ENCODE measurements at places on chromosomes 5 and 9.

GRCh38 chr5:88691945-88692868, 190.8 kb downstream of the MEF2C start:
- DNase-seq: no peak

DNA sequence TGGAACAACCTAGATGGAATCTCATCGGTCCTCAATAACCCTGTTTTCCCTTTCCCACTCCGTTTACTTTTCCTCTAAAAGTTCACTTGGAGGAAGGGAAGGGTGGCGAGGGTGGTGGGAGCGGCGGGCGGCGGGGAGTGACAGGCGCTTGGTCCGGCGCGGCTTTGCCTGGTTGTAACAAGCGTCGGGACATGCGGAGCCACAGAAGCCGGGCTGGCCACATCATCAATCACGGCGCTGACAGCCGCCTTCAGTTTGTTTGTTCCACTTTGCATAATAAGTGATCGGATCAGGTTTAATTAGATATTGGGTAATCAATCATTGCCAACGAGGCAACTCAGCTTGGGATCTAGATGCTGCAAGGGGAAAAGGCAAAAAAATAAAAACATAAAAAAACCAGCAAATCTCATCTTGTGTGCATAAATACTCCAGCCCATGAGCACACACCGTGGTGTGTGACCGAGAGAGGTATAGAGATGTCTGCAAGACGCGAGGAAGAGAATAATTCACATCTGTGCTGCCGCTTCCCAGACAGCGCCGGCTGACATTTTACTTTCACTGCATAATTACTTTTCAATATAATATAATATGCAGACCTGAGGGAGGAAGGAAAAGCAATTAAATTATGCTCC, 396.2 kb upstream of the IRX4 start:
- no peak for DNase-seq

- DNase-seq: no peak
Observed at GRCh38 chr5:84614906-84615305, 230.2 kb upstream of the EDIL3 start.

- peak; percentile 59 for DNase-seq
Observed at GRCh38 chr5:158992037-158992740, 107.5 kb downstream of the EBF1 start.

GRCh38 chr9:120875954-120876841, 790 bp downstream of the PHF19 start:
- DNase-seq: peak; percentile 75

- peak; percentile 2 for DNase-seq
Observed at GRCh38 chr5:62111428-62111827, 194.6 kb upstream of the KIF2A start.

GRCh38 chr9:5441043-5441442, 3.3 kb upstream of the PLGRKT start:
- DNase-seq: peak; percentile 50

DNA sequence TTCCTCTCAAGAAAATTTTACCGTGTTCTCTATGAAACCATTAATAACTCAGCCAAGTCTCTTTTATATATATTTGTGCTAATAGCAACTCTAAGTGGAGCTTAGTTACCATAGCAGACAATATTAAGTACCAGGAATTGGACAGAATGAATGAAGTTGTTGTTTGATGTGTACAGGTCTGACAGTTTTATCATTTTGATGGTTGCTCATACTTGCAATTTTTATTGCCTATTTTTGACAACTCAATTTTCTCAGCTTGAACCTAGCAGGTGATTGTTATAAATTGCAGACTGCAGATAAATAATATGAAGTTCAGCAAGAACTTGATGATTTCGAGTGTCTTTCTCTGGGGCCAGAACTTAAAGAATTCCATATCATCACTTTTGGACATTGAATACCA, 163.2 kb downstream of the PLPPR1 start:
- DNase-seq: no peak

- peak; percentile 9 for DNase-seq
Observed at GRCh38 chr5:112931473-112931872, 9.4 kb upstream of the REEP5 start.

GRCh38 chr9:22117511-22118384, 108.6 kb upstream of the CDKN2B start:
- DNase-seq: peak; percentile 55

GRCh38 chr9:135239769-135240141, 152.3 kb downstream of the OLFM1 start:
- DNase-seq: no peak

DNA sequence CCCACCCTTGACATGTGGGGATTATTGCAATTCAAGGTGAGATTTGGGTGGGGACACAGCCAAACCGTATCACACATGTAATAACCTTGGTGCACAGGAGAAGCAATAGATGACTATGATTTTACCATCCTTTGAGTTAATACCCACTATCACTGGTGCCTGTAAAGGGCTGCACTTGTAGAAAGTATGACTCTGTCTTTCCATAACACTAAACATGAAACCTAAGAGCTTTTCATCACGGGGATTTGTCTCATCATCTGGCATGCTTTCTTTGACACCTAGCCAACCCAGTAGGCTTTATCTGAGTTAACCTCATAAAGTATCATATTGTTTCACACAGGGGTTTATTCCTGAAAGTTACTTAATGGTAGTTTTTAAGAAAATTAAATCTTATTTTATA, 188.9 kb upstream of the TNC start:
- no peak for DNase-seq

GRCh38 chr9:93164085-93164484, 19.9 kb upstream of the WNK2 start:
- DNase-seq: no peak

GRCh38 chr9:27864644-27865438, 291.6 kb upstream of the C9orf72 start:
- DNase-seq: peak; percentile 8

DNA sequence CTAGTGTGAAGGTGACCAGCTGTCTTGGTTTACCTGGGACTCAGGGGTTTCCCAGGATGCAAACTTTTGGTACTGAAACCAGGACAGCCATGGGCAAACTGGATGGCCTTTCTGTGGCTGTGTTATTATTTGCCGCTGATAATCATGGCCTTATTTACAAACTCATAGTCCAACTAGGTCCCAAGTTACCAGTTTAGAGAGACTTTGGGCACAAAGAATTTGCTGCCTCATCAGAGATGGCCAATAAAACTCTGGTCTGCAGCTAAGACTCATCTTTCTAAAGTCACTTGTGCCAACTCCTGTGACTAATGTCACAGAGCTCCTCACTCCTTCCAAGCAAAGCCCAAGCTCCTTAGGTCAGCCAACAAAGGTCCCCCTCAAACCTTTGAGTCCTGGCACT, 47.5 kb upstream of the PLPP6 start:
- DNase-seq: peak; percentile 14

GRCh38 chr5:93585767-93586385, 2.9 kb downstream of the NR2F1 start:
- DNase-seq: no peak

GRCh38 chr9:9283159-9283986, 1329.4 kb downstream of the PTPRD start:
- no peak for DNase-seq

GRCh38 chr9:91001146-91001611, 199.6 kb downstream of the SYK start:
- peak; percentile 19 for DNase-seq

GRCh38 chr5:131593921-131594320, 41.1 kb downstream of the RAPGEF6 start:
- DNase-seq: no peak

GRCh38 chr5:109997161-109997560, 307.4 kb downstream of the MAN2A1 start:
- DNase-seq: no peak

DNA sequence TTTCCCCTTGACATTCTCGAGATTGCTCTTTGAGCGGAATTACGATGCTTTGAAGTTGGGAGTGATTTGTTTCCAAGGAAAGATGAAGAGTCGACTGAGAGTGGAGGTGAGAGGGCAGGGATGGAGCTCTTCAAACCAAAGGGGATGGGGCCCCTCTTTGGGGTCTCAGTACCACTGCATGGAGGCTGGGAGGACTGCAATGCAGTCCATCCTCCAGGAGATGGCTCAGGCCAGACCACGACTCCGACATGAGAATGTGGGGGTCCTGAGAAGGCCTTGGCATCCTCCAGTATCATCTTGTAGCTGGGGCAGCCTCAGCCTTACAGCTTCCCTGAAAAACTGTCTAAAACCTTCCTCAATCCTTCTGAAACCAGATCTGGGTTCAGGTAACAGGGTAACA, 51.1 kb upstream of the CDKN2AIPNL start:
- no peak for DNase-seq

DNA sequence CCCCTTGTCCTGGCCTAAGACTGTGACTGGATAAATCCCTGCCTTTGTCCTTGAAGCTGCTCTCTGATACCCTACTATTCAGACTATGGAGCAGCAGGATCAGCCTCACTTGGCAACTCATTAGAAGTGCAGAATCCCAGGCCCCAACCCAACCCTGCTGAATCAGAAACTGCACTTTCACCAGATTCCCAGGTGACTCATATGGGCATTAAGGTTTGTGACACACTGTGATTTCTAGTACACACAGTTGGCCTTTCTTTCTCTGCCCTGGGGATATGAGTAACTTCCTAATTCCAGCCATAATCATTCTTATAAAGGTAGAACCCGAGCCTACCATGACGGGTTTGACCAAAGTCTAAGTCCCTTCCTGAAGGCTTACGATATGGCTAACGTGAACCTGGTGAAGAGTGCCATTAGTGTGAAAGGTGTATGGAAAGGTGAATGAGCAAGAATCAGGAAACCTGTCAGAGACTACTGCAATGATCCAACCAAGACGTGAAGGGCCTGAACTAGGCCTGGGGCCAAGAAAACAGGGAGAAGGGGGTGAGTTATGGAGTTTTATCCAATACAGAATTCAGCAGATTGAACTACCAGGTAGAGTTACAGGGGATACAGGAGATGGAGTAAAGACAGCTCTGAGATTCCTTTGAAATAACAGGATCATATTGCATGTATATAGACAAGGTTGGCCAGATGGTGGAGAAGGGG, 533.0 kb downstream of the BNC2 start:
- DNase-seq: peak; percentile 86

DNA sequence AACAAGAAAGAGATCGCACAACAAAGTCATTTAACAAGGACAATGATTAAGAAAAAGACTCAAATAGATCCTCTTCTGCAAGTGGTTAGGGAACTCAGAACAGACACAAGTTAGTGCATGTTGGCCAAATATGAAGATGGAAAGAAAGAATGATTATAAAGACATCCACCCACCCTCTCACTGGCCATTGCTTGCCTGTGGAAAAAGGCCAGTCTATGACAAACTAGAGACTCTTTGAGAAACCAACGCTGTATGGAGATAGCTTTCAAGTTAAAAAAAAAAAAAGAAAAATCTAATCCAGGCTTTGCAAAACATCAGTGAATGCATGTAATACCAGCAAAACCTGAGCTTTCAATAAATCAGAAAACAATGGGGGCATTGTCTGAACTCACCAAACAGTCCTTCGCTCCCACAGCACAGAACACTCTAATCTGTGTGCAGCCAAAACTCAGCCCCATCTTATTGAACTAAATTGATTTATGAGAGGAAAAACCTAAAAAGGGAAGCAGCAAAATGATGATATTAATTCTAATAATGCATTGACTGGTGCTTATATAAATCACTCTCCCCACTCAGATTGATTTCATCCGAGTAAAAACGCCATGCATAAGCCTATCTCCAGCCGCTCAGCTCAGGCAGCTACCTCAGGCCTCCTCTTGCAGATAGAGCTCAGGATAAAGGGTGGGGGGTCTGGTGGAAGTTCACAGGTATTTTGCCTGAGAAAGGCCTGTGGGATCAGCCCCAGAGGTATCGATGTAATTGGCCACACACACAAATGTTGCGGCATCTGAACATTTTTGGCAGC, 547.1 kb downstream of the CCDC171 start:
- no peak for DNase-seq

GRCh38 chr9:87766697-87767096, 40.8 kb downstream of the CTSL start:
- DNase-seq: no peak

DNA sequence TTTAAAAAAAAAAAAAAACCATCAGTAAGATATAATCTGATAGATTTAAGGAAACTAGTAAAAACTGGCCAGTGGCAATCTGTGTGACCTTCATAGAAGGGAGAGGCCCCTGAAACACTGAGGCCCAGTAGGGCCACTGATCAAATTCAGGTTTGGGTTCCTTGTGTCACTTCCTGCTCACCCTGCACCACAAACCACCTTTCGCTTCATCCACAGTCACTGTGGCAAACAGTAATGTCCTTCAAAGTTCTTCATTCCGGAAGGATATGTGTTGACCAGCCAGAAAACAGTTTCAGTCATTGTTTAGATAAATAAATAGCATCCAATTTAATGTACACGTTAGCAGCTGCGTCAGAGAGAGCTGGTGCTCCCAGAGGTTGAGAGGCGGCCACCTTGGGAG, 222.1 kb downstream of the CFAP90 start:
- no peak for DNase-seq

DNA sequence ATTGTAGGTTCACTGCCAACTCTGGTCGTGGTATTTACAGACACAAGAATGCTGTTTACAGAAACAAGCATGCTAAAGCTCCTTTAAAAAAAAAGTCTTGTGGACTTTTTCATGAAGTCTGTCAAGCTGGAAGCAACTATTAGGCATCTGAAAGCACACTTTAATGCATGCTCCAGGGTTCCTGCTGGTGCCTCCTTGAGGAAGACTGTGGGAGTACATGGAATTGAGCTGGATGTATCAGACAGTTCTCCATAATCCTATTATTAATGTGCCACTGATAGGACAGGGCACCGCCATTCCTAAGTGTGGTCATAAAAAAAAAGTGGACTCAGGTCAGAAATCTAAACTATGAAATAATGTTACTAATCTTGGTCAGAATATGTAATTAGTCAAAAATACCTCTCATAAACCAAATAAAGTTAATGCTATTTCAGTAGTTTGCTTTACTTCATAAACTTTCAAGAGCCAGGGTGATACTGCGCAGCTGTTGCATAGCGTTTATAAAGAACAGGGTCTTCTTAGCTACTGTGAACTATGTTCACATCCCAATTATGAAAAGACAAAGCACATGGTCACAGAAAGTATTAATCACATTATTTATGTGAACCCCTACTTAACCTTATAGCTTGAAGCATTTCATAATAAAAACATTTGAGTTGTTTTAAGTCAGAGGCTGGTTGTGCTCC, 390.8 kb upstream of the PTGER4 start:
- DNase-seq: no peak

GRCh38 chr9:135275571-135276289, 188.3 kb downstream of the OLFM1 start:
- no peak for DNase-seq

GRCh38 chr5:141597394-141597793, 21.4 kb downstream of the DIAPH1 start:
- DNase-seq: no peak

DNA sequence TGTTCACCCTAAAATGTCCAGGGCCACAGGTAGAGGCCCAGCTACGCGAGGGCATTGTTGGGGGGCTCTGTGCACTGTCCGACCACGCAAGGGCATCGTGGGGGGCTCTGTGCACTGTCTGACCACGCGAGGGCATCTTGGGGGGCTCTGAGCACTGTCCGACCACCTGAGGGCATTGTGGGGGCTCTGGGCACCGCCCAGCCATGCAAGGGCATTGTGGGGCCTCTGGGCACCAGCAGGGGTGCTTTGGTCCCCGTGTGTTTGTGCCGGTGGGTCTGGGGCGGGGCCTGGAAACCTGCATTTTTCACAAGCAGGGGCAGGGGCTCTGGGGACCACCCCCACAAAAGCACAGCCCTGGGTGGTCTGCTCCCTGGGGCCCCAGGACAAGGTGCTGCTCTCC, 41.5 kb upstream of the RXRA start:
- DNase-seq: no peak

All from AG10803 (cell line).